AG09309 (cell line): ENCODE measurements at places on chromosomes 5 and 9.
A peak's percentile ranks its signal among the peaks of the same experiment; 100 is the strongest.

DNA sequence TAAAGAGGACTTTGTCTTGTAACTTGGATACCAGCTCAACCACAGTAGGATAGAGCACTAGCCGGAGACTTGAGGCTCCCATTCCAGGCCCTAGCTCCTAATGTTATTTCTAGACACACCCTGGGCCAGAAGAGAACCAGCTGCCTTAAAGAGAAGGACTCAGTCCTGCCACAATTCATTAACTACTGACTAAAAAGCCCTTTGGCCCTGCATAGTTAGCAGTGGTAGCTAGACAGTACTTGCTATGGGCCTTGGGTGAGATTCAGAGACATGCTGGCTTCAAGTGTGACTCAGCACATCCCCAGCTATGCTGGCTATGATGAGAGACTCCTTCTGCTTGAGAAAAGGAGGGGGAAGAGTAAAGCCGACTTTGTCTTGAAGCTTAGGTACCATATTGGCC lies 47.3 kb downstream of the TMEM167A start:
- peak; percentile 50 for DNase-seq

- DNase-seq, result no peak
Measured at GRCh38 chr9:19631181-19631580, 157.7 kb downstream of the SLC24A2 start.

DNA sequence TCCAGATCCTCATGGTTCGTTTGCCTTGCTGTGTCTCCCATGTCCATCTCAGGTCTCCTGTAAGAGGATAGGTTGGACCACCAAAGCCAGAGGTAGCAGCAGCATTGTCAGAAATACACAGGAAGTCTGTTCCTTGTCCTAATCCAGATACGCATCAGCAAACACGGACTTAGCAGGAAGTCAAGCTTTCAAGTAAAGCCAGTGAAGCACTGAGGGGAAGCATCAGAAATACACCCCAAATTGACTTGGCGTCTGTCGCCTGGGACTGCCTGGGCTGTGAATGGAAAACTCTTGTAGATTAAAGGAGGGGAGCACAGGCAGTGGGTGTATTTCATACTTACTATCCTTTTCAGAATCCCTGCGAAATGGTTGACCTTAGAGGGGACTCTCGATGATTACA lies 171.3 kb downstream of the PSAT1 start:
- no peak for DNase-seq

DNA sequence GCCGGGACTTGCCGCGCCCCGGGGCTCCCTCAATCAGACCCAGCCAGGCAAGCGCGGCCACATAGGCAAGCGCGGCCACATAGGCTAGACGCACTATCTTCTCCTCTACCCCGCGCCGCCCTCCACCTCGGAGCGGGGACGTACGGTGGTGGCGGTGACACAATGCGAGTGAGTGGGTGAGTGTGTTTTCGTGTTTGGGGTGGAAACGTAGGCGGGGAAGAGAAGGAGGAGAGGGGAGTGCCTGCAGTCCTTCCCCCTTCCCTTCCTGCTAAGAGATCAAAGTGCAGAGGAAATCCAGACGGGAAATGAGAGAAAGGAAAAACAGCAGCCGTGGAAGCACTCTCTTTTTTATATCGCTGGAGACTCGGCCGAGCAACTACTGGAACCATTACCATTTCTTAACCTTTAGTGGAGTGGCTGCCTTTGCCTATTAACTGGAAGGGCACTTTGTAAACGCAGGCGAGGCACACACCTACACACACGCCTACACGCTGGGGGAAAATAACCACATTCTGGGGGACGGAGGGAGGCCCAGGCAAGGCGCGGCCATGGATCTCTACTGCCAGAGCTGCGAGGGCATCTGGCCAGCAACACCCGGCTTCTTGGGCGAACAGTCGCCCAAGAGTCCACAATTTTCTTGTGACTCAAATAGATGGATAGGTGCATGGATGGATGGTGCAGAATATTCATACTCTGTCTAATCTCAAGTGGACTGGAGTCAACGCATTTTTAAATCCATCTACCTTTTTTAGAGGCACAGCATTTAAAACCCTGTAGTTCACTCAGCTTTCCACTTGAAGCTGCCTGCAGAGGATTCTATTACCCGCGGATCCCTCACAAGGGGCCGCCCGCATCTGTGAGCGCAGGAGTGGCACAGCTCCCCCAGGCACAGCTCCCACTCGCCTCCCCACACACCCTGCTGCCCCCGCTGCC lies 2.1 kb downstream of the EDIL3 start:
- no peak for DNase-seq

DNA sequence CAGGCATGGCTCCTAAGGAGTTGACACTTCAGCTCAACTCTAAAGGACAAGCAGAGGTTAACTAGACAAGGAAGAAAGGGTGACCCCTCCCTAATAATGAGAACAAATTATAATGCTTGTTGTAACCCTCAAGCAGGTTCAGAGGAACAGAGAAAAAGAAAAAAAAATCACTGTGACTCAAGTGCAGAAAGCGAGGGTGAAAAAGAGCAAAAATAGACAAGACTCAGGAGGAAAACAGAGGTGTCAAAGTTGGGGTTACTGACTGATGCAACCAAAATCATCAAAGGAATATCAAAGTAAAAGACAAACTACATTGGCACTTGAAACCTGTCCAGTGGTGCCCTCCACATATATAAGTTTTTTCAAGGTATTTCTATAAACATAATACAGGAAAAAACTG lies 28.4 kb downstream of the FBXW11 start:
- no peak for DNase-seq

- DNase-seq, result no peak
Measured at GRCh38 chr5:95520206-95520605, 34.6 kb downstream of the SKIC3 start.

GRCh38 chr9:93261735-93262523 lies 78.0 kb downstream of the WNK2 start:
- DNase-seq, result no peak

DNA sequence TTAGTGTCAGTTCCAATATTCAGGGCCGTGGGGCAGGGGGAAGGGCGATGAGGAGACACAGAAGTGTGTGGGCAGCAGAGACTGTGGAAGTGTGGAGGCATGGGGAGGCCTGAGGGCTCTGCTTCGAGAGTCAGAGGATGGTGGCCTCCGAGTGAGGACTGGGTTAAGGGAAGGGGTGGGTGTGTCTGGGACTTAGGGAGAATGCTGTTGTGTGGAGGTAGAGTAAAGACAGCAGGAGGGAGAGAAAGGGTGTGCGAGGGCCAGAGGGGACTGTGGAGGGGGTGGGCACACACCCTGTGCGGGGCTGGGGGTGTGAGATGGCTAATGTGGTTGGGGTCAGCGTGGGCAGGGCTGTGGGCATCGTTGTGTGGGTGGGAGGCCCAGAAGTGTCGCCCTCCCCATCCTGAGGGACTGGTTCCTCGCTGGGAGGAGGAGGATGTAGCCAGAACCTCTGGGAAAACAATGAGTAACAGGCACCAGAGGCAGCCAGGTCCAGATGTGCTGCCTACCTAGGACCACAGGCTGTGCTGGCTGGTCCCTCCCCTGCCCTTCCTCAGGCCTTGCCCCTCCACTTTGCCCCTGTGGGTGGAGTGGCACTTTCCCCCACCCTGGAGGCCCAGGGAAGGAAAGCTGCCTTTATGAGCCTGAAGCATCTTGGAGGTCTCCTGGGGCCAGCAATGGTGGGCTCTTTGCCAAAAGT lies 4.2 kb downstream of the USP20 start:
- no peak for DNase-seq

DNA sequence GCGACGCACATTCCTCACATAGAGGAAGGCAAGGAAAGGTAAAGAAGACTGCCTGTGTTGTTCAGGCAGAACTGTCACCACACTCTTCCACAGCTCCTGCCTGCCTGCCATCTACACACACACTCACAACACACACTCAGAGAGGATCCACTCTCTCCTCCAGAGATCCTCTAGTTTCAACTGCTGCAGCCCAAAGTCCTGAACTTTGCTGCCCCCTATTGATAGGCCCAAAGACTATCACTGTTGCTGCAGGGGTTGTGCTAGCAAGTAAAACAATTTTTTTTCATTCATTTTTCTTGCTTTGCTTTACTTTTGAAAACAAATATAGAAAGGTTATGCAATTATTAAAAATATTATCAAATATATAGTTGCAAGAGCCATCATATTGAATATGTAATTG lies 5.9 kb upstream of the CFAP90 start:
- no peak for DNase-seq

DNA sequence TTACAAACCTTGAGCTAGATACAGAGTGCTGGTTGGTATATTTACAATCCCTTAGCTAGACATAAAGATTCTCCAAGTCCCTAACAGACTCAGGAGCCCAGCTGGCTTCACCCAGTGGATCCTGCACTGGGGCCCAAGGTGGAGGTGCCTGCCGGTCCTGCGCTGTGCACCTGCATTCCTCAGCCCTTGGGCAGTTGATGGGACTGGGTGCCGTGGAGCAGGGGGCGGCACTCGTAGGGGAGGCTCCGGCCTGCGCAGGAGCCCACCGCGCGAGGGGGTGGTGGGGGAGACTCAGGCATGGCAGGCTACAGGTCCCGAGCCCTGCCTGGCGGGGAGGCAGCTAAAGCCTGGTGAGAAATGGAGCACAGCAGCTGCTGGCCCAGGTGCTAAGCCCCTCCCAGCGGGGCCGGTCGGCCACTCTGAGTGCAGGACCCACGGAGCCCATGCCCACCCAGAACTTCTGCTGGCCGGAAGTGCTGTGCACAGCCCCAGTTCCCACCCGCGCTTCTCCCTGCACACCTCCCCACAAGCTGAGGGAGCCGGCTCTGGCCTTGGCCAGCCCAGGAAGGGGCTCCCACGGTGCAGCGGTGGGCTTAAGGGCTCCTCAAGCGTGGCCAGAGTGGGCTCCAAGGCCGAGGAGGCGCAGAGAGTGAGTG lies 1464.7 kb downstream of the EFNA5 start:
- DNase-seq, result no peak

DNA sequence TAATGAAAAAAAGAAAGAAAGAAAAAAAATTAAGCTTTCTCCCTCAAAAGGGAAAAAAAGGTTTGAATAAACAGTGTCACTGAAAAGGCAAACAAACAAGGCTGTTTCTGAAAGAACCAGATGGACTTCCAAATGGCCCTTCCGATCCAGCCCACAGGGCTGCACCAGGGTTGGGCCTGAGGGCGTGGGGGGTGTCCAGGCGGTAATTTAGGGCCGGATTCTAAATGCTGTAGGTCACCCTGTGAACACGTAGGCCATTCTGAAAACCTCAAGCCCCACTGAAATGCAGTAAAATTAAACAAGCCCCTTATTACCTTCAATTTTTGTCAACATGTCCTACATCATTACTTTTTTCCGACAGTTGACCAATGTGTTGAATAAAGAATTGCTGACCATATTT lies 132.1 kb downstream of the HSD17B3 start:
- DNase-seq, result no peak

GRCh38 chr5:93280518-93280917 lies 300.5 kb downstream of the NR2F1-AS1 start:
- DNase-seq, result no peak

- no peak for DNase-seq
Measured at GRCh38 chr9:34279411-34279810, 49.7 kb downstream of the KIF24 start.

GRCh38 chr5:157356576-157356975 lies 90.7 kb downstream of the CYFIP2 start:
- DNase-seq, result no peak

- no peak for DNase-seq
Measured at GRCh38 chr5:145797336-145797735, 37.8 kb downstream of the PRELID2 start.

DNA sequence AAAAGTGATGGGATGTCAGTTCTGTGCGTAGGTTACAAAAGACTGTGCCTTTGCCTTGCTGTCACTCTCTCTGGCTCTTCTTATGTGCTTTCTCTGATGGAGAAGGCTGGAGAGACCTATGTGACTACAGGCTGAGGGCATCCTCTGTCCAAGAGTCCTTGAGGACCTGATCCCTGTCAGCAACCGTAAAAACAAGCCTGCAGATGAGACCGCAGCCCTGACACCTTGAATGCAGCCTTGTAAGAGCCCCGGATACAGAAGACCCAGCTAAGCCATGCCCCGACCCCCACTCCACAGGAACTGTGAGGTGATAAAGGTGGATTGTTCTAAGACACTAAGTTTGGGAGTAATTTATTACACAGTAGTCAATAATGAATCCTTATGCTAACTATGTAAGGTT lies 32.6 kb upstream of the FRRS1L start:
- no peak for DNase-seq

DNA sequence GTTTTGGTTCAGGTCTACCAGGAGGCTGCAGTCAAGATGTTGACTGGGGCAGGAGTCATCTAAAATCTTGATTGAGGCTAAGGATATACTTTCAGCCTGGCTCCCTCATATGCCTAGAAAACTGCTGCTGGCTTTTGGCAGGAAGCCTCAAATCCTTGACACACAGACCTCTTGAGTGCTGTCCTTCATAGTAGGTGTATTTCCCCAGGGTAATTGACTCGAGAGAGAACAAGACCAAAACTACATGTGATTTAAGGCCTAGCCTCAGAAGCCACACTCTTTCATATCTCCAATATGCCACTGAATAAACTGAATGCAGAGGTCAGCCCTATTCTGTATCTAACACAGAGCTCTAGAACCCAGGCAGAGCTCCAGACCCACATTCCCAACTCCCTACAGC lies 402.3 kb upstream of the ADAMTS16 start:
- no peak for DNase-seq

DNA sequence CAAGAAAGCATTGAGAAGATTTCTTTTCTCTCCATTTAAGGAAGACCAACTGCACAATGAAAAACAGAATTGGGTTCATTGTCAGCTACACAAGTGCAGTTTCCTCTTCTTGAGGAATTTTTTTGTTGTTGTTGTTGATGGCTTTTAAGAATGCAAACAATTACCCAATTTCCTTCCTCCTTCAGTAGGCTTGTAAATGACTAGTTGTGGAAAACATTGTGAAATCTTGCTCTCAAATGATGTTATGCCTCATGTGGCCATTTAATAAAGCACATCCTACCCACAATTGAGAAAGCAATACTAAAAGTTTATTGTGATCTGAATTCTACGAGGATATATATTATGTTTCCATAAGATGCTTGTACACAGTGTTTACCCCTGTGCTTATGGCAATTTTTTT lies 171.6 kb downstream of the FAM174A start:
- DNase-seq, result no peak

- DNase-seq, result no peak
Measured at GRCh38 chr9:34948451-34948850, 9.6 kb upstream of the PHF24 start.

DNA sequence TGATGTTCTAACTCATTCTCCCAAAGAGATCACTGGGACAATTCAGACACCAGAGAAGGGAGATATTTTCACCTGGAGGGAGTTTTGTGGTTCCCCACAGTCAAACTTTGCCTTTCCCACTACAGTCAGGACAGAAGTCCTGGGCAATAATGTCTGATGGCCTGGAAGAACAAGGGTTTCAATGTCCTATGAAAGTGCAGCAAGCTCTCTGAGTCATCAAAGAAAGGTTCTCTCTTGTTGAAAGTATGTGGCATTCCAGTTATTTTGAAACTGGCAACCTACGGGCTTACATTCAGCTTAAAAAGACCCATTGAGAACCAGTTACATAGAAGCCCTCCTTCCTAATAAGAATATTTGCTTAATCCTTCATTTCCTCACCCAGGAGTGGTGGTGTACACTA lies 103.9 kb downstream of the INSYN2B start:
- no peak for DNase-seq

- no peak for DNase-seq
Measured at GRCh38 chr9:7676609-7677156, 122.9 kb downstream of the DMAC1 start.
